Fibroblast of skin of left biceps (primary cell): ENCODE measurements at places on chromosomes 12 and 14.

DNA sequence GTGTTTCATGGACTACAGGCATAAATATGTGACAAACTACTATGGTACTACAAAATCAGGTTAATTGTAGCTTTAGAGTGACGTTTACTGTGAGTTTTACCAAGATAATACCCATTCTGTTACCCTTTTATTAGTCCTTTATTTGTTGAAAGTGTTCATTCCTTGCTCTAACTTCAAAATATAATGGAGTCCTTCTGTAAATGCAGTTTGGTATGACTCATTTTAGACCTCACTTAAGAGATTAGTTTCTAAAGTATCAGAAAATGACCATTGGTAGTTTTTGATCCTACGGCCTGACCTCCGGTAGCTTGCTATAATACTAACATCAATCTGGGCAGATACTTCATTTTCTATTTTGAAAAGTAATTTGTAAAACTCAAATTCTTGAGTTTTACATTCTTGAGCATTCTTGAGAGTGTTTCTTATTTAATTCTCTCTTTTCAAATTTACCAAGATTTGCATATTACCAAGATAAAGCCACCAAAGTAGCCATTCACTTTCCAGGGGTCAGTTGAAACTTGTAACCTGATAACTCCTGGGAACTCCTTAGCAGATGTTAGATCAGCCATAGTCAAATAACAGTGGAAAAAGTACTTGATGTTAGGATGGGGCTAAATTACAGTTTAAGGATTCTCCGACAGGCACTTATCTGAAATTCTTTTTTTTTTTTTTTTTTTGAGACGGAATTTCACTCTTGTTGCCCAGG, 4.2 kb downstream of the HSPA2 start:
- DNase-seq = no peak

DNA sequence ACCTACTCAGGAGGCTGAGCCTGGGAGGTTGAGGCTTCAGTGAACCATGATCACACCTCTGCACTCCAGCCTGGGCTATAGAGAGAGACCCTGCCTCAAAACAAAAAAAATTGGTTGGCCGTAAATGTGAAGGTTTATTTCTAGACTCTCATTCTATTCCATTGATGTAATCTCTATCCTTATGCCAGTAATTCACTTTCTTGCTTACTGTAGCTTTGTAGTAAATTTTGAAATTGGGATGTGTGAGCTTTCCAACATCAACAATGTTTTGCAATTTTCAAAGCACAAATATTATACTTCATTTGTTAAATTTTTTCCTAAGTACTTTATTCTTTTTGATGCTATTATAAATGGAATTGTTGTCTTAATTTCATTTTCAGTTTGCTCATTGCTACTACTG, 24.6 kb downstream of the LIN52 start:
- no peak for DNase-seq

DNA sequence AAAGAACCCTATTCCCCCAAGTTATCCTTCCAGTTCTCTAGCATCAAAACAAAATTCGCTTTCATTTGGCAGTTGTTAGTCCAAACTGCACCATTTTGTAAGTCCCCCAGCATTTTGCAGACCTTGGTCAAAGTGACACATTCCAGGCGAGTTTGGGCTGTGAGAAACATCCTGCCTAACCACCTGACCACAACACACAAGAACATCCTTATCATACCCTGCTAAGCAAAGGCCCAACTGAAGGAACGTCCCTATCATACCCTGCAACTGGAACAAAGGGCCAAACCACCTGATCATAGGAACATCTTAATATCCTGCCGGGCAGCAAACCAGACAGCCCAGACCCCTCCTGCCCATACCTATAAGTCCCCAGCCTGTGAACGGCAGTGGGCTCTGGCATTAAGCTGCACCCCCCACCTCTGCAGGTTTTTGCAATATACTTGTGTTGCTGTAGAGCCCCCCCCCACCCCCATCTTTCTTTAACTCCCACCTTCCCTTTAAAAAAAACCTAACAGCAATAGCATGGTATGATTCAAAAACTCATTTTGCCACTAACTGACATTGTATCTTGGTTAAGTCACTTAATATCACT, 2.7 kb downstream of the PCNX4 start:
- no peak for DNase-seq

- DNase-seq = peak; percentile 86
These were observed 871.4 kb downstream of the C12orf50 start for GRCh38 chr12:87157791-87158190.

- no peak for DNase-seq
These were observed 764 bp upstream of the SPTB start for GRCh38 chr14:64880221-64881121.

GRCh38 chr14:23481979-23482822, 12.7 kb downstream of the NGDN start:
- no peak for DNase-seq

- no peak for DNase-seq
These were observed 14.8 kb downstream of the GUCY2C start for GRCh38 chr12:14681625-14682024.

DNA sequence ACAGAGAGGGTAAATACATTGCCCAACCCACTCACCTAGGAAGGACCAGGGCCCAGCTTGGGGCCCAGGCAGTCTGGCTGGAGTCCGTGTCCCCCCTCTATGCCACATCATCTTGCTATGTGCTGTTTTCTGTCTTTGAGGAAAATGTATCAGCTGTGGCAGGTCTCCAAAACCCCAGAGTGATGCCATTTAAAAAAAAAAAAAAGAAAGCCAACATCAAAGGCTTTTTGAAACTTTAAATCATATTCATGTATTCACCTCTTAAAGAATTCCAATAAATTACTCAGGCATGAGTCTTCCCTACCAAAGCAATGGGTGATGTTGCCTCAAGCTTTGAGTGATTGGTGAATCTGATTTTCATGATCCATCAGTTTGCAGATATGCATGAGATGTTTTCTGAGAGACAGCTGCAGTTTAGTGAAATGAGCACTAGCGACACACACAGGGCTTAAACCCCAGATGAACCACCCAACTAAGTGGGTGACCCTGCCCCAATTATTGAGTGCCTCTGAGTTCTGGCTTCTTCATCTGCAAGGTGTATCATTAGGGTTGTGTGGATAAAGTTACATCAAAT, 6.1 kb downstream of the KRT81 start:
- peak; percentile 18 for DNase-seq

- DNase-seq = no peak
These were observed 7.5 kb downstream of the REC8 start for GRCh38 chr14:24179294-24179960.

GRCh38 chr12:7099290-7099996, 7.2 kb upstream of the C1R start:
- DNase-seq = no peak

GRCh38 chr14:64184103-64184729, 110.0 kb downstream of the ESR2 start:
- no peak for DNase-seq

GRCh38 chr14:68979722-68980451, 785 bp upstream of the ACTN1 start:
- no peak for DNase-seq

DNA sequence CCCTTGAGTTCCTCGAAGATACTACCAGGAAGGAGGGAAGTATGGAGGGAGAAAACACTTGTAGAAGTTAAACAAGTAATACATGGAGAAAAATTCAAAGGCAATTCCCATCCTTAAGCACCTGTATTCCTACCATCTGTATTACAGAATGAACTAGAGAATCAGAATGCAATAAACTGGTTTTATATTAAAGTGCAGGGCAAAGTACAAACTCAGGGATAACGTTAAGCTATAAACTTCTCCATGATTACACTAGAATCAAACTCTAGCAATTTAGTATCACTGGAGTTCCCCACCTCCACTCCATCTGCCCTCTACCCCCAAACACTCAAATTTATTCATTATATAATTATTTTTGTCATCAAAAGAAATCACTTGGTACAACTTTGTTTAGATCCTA, 13.1 kb downstream of the PAWR start:
- no peak for DNase-seq

- no peak for DNase-seq
These were observed 33.8 kb downstream of the CREBL2 start for GRCh38 chr12:12645485-12645884.

DNA sequence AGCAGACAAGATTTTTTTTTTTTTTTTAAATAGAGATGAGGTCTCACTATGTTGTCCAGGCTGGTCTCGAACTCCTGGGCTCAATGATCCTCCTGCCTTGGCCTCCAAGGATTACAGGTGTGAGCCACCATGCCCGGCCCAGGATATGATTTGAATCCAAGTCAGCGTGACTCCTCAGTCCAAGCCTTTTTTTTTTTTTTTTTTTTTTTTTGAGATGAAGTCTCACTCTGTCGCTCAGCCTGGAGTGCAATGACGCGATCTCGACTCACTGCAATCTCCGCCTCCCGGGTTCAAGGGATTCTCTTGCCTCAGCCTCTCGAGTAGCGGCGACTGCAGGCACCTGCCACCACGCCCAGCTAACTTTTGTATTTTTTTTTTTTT, 6.9 kb downstream of the CABP1 start:
- DNase-seq = no peak

DNA sequence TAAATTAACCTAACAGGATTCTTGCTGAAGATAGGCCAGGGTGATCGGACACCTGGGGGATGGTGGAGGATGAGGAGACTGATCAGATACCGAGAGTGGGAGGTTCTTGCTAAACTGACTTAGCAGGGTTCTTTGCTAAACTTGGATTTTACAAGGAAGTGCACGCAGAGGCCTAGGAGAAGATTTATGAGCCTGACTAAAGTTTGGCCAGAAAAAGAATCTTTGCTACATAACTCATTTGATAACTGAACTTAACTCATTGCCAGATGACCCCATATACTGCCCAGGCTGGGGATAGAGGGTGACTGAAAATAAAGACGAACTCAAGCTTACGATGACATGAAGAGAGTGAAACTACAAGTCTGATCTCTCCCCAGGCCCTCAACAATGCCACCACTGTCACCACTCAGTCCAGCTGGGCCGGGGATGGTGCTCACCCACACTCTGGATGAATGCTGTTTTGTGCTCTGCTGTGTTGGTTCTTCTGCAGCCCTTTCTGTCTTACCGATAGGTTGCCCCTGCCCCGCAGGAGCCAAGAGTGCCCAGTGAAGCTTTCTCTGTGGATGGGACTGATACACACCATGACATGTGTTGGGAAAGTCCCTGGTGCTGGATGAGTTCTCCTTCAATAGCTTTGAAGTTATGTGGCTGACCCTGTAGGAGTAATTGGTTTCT, 29.0 kb downstream of the PPFIBP1 start:
- no peak for DNase-seq

GRCh38 chr12:114682785-114683708, 928 bp downstream of the TBX3 start:
- DNase-seq = no peak

GRCh38 chr12:111341426-111342065, 27.3 kb downstream of the PHETA1 start:
- no peak for DNase-seq

DNA sequence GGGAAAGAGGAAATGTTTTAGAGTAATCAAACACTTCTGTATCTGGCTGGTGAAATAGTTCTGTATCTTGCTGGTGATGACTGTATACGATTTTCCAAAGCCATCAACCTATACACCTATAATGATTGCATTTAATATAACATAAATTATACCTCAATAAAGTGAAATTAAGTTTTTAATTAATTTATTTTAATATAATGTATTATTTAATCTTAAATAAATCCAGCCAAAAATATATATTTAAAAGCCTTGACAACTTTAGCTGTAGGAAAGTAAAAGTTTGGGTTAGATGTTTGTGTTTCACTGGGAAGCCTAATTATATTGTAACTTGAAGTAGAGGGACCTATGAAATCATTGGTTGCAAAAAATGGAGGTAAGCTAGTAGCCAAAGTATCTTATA, 654.8 kb upstream of the MIS18BP1 start:
- no peak for DNase-seq

DNA sequence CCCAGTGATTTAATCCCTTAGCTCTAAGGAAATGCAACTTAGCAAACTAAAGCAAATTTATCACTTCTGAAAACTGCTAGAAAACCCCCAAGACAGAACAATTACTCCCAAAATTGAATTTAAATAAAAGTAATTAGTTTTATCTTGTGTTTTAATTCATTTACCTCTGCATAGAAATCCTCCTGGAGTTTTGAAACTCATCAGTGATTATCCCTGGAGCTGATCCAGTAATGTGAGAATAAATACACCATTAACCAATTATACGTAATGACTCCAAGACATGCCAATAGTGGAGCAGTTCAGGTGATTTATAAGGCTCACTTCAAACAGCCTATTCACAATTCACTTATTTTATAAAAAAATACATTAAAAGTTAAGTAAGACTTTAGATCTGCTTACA, 855.3 kb upstream of the FLRT2 start:
- no peak for DNase-seq

- DNase-seq = peak; percentile 61
These were observed 153.0 kb upstream of the DIO3 start for GRCh38 chr14:101408077-101408831.

DNA sequence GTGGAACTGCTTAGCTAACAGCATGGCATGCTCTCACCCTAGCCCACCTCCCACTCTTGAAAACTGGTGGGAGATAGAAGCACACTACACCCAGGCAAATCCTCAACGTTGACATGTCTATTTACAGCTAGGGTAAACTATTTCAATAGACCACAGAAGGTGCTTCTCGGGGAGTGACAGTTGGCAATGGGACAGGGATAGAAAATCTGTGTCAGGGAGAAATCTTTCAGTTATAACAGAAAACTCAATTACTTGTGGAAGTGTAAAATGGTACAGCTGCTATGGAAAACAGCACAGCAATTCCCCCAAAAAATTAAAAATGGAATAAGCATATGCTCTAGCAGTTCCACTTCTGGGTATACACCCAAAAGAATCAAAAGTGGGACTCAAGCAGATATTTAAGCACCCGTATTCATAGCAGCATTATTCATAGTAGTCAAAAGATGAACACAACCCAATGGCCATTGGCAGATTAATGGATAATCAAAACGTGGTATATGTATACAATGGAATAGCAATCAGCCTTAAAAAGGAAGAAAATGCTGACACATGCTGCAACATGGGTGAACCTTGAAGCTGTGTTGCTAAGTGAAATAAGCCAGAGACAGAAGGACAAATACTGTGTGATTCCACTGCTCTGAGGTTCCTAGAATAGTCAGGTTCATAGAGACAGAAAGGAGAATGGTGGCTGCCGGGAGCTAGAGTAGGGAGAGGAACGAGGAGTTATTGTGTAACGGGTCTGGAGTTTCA, 92.5 kb downstream of the STAB2 start:
- DNase-seq = no peak

DNA sequence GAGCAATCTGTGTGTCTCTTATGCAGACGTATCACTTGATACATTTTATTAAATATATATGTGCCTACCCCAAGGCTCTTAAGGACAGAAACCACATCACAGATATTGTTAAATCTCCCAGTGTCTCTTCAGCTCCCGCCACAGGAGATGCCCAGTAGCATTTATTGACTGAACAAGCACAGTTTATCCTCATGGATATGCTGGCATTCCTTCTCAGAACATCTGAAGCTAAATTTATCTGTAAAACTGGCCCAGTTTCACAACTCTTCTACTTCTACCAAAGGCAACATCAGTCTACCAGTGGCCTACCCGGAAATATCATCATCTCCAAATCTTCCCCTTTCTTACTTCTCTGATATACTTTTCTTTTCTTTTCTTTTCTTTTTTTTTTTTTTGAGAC, 10.7 kb downstream of the APOLD1 start:
- no peak for DNase-seq

GRCh38 chr12:104189915-104190555, 25.5 kb upstream of the TXNRD1 start:
- peak; percentile 41 for DNase-seq

GRCh38 chr14:52458721-52459085, 93.6 kb downstream of the TXNDC16 start:
- DNase-seq = no peak
